ENCODE measurements at places on chromosomes 5 and 9.

DNA sequence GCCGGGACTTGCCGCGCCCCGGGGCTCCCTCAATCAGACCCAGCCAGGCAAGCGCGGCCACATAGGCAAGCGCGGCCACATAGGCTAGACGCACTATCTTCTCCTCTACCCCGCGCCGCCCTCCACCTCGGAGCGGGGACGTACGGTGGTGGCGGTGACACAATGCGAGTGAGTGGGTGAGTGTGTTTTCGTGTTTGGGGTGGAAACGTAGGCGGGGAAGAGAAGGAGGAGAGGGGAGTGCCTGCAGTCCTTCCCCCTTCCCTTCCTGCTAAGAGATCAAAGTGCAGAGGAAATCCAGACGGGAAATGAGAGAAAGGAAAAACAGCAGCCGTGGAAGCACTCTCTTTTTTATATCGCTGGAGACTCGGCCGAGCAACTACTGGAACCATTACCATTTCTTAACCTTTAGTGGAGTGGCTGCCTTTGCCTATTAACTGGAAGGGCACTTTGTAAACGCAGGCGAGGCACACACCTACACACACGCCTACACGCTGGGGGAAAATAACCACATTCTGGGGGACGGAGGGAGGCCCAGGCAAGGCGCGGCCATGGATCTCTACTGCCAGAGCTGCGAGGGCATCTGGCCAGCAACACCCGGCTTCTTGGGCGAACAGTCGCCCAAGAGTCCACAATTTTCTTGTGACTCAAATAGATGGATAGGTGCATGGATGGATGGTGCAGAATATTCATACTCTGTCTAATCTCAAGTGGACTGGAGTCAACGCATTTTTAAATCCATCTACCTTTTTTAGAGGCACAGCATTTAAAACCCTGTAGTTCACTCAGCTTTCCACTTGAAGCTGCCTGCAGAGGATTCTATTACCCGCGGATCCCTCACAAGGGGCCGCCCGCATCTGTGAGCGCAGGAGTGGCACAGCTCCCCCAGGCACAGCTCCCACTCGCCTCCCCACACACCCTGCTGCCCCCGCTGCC lies 2.1 kb downstream of the EDIL3 start:
- DNase-seq, result no peak

GRCh38 chr5:131521252-131521651 lies 113.8 kb downstream of the RAPGEF6 start:
- DNase-seq, result no peak

DNA sequence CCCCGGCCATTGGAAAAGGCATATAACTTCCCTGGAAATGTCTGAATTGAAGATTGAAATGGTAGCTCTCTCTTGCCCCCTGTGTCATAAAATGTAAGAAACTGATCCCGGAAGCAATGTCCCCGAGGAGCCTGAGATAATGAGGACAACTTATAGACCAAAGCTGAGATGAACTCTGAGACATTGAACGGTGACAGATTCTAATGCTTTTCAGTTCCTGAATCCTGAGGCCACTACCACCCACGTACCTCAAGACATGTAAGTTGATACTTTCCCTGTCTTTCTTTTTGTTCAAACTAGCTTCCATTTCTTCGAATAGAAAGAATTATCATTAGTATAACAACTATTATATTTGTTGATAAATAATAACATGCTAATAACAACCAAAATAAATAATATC lies 51.0 kb downstream of the KIF4B start:
- DNase-seq, result no peak

GRCh38 chr9:125380406-125380805 lies 118.8 kb downstream of the GAPVD1 start:
- no peak for DNase-seq

DNA sequence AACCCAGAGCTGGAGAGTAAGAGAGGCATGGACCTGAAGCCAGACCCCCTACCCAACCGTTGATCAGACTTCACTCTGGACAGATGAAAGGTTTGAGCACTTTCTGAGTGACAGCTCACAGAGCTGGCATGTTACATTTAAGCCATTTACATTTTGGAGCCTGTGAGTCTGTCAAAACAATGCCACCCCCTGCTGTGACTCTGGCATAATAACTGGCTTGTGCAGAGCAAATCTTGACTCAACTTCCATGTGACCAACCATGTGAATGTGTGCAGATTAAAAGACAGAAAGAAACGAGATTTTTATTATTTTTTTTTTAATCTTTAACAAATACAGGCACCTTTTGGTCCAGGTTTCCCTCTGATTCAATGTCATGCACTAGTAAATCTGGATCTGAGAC lies 48.5 kb downstream of the MFAP3 start:
- DNase-seq, result no peak

- DNase-seq, result no peak
Observed at GRCh38 chr5:149301744-149302380, 30.2 kb downstream of the AFAP1L1 start.

DNA sequence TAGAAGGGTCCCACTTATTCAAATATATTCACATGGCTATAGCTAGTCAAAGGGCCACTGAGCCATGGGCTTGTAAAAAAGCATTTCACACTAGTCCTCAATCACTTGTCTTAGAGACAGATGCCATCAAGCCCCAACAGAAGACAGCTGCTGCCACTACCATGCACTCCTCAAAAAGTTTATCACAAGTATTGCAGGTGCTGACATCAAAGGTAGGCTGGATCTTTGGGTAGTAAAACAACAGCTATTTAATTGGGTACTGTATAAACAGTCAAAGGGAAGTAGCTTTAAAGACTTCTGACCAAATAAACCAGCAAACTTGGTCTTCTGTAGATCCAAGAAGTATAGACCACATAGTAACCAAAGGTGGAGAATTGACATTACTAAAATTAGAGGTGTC lies 59.2 kb upstream of the FER start:
- DNase-seq, result no peak

GRCh38 chr5:145502906-145503305 lies 332.2 kb downstream of the PRELID2 start:
- DNase-seq, result no peak

DNA sequence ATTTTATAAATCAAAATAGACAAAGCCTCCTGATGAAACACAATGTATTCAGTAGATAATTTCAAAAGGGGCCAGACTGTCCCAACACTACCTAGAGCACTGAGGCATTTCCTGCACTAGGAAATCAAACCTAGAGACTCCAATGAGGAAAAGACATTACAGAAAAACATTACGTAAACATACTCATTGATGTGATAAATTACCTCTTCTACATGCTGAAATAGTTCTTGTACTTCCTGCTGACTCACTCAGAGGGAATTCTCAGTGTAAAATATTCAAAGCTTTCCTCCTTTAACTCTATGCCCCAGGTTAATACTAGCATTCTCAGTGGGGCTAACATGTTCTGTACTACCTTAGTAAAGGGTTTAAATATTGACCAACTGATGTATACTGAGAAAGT lies 178.0 kb downstream of the ESM1 start:
- DNase-seq, result no peak

- no peak for DNase-seq
Observed at GRCh38 chr5:136043551-136043950, 14.8 kb downstream of the TGFBI start.

DNA sequence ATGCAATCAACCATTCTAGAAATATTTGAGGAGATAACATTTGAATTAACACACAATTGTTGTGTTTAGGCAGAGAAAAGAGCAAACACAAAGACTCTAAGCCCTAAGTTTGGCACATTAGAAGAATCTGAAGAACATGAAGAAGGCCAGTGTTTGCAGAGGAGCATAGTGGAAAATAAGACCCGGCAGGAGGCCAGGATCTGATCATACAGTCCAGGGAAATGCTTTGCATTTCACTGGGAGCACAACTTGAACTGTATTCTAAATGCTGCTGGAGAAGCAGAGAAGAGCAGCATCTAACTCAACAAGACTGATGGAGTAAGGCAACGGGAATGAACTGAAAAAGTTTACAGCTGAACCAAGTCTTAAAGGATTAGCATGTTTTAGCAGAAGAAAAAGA lies 463.4 kb downstream of the ZNF608 start:
- DNase-seq, result no peak

- DNase-seq, result peak; percentile 24
Observed at GRCh38 chr9:81686614-81687520, 2.5 kb downstream of the TLE1 start.

DNA sequence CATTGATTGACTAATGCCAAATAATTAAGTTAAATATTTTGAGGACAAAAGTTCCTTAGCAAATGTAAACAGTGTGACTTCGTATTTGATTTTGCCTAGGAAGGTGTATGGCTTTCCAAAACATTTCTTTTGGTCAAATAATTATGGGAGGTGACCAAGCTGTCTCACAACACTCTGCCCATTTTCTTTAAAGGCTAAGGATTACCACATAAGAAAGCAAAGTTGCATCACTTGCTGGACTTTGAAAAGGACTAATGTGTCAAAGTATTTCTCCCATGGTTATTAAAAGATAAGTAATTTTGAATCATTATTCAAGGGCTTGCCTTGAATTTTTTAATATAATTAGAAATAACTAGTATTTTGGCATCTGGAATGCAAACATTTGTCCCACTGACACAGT lies 74.7 kb downstream of the HAPLN1 start:
- no peak for DNase-seq

DNA sequence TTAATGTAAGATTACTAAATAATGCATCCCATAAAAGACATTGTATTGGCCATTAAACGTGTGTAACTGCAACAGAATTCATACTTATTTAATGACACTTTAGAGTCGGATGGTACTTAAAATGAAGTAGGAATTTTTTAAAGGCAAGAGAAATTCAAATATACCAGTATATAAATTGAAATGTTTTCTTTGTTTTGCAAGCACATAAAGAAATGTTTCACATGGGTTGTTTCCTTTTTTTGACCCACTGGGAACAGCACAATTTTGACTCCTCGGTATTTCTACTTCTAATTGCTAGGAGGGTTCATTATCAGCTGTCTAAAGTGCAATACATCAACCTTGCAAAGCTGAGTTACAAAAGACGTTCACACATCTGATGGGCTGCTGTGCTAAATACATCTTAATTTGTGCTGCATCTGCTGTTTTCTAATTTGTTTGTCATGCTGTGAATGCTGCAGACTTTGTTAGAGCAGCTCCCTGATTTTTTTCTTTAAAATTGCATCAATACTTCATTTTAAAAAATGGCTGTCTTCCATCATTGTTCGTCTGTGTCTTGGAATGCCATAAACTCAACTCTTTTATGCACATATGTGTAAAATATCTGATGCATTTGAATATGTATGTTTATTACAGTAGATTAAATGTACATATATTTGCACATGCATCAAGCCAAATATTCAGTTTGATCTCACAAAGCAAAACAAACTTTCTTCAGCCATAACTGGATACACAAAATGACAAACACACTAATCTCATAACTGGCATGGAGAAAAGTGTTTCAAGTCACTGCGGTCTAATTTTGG lies 454.0 kb upstream of the GRAMD2B start:
- no peak for DNase-seq

DNA sequence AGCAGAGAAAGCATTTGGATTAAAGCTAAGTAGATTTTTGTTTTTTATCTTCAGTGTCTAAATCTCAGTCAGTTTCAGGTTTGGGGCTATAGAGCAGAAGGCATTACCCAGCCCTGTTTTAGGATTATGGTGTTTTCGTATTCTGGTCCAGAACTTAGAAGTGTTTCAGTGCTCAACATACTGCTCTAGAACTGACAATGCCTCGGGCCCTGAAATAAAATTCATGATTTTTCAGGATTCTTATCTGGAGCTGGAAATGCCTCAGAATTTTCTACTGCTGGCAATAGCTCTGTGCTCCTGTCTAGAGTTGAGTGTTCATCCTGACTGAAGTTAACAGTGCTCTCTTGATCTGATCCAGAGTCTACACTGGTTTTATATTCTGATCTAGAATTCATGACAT lies 163.9 kb downstream of the PAPPA start:
- no peak for DNase-seq

DNA sequence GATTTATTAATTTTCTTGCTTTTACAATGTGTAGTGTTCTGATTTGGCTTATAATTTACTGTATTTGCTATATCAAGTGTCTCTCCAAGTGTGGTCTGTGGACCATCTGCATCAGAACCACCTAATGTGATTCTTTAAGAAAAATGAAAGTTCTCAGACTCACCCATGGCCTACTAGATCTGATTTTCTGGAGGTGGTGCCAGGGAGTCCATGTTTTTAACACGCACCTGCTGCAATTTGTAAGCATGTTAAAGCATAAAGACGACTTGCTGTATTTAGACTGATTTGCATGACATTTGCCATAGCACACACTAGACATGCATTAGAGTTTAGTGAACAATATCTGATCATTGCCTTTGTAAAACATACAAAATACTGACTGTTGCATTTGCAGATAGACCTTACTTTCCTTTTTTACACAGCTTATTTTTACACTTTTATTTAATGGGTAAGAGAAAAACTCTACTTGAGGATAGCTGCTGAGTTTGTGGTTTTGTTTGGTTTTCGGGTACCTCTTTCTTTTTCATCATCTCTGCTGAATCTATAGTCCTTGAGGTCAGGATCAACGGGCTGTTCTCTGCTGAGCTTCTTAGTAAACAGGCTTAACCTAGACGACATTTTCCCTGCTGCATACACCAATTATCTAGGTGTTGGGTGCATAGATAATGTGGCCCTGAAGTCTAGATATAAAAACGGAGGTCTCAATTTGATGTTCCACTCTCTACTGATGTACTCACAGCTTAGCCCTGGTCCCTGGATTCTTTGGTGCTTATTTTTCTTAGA lies 138.0 kb upstream of the ZNF366 start:
- no peak for DNase-seq

DNA sequence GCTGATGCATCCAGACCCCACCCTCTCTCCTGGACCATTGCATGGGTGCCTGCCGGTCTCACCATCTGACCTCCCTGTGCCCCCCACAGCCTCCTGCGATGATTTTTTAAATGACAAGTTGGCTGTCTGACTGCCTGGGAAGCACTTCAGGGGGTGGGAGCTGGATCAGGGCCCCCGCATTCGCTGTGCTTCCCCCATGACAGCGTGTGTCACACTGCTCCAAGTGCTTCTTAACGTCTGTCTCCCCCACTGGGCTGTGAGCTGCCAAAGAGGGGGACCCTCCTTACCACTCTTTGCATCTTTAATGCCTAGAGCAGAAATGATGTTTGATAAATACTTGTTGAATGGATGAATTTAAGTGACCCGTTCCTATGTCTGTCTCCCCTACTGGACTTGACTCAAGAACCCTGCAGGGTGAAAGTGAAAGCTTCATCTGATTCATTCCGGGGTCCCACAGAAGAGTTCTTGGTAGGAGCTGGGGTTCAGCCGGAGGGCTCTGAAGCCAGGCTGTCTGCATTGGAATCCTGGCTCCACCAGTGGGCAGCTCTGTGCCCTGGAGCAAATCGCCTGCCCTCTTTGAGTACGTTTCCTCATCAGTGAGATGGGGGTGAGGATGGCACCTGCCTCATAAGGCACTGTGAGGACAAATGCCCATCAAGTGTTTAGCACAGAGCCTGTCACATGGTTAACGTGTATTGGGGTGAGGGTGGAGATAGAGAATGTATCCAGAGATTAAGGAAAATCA lies 7.6 kb upstream of the EGR1 start:
- no peak for DNase-seq

DNA sequence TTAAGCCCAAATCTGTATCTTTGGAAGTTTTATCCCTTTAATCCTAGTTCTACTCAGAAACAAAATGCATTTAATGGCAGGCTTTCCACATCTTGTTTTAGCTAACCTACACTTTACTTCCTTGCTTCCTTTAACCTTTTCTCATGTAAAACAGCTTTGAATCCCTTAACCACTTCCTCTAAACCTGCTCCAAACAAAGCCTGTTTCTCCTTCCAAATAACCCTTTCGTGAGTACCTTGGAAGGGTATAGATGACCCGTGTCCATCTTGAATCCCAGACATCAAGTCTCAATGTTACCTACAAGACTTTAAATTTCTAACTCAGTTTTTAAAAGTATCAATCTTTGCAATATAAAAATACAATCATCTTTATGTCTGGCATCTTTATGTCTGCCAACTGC lies 78.4 kb downstream of the DROSHA start:
- no peak for DNase-seq

GRCh38 chr5:103441523-103441922 lies 121.1 kb downstream of the NUDT12 start:
- DNase-seq, result no peak
